Erythroblast (primary cell): ENCODE measurements at places on chromosomes 6 and 20.

DNA sequence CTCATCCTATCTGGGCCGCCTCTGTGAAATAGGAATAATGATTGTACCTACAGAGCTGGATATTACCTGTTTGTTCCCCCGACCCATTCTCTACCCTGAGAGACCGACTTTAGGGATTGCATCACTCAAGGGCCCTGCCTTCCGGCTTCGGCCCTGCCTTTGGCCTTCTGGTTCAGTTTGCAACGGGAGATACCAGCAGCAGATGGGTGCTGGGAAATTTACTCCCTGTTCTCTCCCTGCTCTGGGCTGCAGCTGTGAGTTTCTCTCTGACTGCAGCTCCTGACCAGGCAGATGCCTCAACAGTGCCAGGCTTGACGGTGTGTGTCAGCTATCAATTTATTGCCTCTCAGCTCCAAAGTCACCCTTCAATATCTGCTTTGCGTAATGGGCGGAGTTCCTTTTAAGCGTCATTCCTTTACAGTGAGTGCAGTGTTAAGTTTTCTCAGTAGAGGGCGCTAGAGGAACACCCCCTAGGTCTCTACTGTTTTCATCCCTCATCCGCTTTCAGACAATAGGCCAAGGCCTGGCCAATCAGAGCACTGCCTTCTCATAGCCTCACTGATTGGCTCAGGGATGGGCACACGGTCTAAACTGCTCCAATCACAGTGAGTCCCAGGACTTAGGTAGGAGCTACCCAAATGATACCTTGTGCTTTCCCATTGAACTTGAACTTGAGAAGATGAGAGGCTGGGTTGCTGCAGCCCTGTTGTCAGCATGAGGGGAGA lies 30.0 kb downstream of the KCNG1 start:
- DNase-seq: peak; percentile 83

GRCh38 chr20:50056951-50057713 lies 55.8 kb downstream of the UBE2V1 start:
- no peak for DNase-seq

- no peak for DNase-seq
Observed at GRCh38 chr6:134000443-134000842, 47.4 kb downstream of the TBPL1 start.

- peak; percentile 86 for DNase-seq
Observed at GRCh38 chr6:2952557-2953095, 18.7 kb downstream of the SERPINB6 start.

DNA sequence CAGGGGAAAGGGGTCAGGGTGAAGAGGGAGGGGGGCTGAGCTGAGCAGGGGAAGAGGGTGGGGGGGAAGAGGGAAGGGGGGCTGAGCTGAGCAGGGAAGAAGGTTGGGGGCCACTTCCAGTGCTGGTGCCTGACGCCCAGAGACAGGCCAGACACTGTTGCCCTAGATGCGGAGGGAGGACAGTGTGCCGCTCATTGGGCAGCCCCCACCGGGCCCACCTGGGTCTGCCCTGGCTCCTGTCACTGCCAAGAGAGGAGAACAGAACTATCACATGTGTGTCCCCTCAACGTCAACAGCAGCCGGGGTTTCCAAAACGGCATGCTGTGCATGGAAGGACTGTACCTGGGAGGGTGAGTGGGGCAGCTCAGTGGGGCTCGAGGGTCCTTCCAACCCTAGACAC lies 342.1 kb downstream of the CDH4 start:
- no peak for DNase-seq

GRCh38 chr6:21846541-21847451 lies 253.2 kb downstream of the SOX4 start:
- DNase-seq: no peak

DNA sequence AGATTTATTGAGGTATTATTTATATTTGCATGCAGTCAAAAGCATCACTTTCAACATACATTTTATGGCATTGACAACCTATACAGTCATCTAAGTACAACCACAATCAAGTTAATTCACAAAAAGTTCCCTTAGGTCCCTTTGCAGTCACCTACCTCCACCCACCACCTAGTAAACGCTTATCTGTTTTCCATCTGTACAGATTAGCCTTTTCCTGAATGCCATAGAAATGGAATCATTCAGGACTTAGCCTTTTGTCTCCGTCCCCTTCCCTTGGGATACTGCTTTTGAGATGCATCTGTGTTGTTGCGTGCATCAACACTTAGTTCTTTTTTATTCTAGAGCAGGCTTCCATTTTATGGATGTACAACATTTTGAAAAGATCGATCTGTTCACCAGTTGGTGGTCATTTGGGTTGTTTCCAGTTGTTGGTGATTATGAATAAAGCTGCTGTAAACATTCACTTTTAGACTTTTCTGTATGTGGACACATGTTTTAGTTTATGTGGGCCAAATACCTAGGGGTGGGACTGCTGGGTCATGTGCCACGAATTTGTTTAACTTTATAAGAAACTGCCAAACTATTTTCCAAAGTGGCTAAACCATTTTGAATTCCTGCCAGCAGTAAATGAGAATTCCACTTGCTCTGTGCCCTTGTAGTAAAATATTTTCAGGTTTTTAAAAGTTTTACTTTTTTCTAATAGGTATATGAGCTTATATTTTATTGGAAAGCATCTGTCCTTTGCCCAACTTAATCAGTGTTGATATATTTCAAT lies 17.6 kb upstream of the IFNGR1 start:
- no peak for DNase-seq

- DNase-seq: no peak
Observed at GRCh38 chr6:39886871-39887270, 47.4 kb downstream of the MOCS1 start.

GRCh38 chr6:151763938-151764680 lies 43.4 kb upstream of the ESR1 start:
- peak; percentile 14 for DNase-seq

DNA sequence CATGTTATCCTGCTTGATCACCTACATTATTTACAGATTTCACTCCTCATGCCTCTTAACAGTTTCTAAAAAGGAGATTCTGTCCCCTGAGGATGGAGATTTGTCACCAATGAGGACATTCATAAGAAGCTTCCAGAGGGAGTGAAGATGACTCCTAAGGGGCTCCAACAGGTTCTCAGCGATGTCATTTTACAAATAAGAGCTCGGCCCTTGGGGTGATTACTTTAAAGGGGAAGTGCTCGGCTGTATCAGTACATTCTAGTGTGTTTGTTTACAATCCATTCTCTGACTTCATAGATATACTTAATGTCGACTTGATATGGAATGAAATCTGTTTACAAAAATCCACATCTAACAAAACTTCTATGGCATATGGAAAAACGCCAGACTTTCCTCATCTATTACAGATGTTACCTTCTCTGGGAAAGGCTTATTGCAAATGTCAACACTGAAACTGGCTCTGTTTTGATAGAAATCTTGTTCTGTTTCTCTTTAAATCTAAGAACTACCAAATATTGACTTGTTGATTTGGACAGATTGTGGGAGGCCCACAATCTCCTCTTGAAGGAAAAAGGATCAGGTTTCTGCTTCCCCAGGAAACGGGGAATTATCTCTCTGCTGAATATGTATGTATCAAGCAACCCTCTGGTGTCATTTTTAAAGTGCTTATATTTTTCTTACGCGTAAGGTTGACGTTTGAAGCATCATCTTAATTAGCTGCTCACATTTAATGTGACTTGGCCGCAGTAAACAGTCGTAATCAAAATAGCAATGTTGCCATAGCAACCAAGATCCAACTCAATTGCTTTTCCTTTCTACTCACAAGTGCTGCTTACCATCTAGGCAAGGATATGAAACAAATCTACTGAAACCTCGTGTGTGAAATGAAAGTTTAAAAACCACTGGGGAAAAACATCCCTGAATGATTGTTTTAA lies 95.7 kb downstream of the SHLD1 start:
- DNase-seq: no peak

- peak; percentile 99 for DNase-seq
Observed at GRCh38 chr6:26157251-26158075, 70.2 kb downstream of the HFE start.

- no peak for DNase-seq
Observed at GRCh38 chr6:150928882-150929281, 63.4 kb downstream of the MTHFD1L start.

- DNase-seq: no peak
Observed at GRCh38 chr6:138349891-138350290, 27.8 kb upstream of the SMIM28 start.

DNA sequence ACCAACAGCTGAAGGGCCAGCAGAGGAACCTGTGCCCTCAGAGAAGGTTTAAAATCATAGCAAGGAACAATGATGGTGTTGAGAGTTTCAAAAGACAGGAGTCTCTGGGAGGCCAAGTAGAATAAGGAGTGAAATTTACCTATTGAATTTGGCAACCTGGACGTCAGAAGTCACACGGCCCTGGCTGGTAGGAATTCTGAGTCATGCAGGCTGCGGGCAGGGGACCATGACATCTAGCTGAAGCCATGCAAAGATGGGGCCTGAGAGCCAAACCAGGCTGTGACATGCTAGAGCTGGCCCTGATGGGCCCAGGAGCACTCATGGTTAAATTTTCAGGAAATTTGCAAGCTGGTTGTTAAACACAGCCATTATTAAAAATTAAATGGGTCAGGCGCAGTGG lies 64.0 kb upstream of the SNX9 start:
- no peak for DNase-seq

DNA sequence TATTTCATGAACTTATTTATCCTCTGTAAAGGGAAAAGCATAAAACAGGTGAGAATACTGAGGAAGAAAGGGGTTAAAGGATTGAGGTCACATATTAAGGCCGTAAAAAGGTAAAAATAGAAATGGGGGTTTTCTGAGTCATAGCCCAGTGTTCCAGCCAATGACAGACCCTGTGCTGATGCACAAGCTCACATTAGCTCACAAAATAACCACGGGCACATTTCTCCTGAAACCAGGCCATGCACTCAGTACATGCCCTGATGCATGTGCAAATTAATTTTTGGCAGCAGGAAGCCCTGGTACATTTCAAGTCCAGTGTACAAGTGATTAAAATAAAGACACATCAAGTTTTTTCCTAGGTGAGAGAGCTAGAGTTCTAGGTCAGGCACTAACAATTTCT lies 194.4 kb downstream of the TMEM200A start:
- DNase-seq: no peak

GRCh38 chr6:28589234-28589956 lies 63.7 kb downstream of the GPX5 start:
- DNase-seq: peak; percentile 69

- no peak for DNase-seq
Observed at GRCh38 chr6:129903082-129903481, 42.0 kb upstream of the TMEM244 start.
